Subcutaneous adipose tissue (tissue), 4 donors: ENCODE measurements at places on chromosomes 1 and 21. TPM values are rescaled to one million over a fixed set of nuclear protein-coding genes. Genes with fewer than 3 reads are reported as not detected.

The EPHA10 gene
- not detected for total RNA-seq

The DMRTA2 gene
- total RNA-seq = not detected

The CD34 gene
- total RNA-seq = 85.9 TPM

The NRIP1 gene
- total RNA-seq = 137 TPM

The NKAIN1 gene
- total RNA-seq = not detected

The CACHD1 gene
- 23.6 TPM for total RNA-seq

The HPCAL4 gene
- not detected for total RNA-seq
